Endothelial cell (in vitro differentiated cells): ENCODE measurements at places on chromosomes 5 and 9. TPM values are rescaled to one million over a fixed set of nuclear protein-coding genes. Genes with fewer than 3 reads are reported as not detected.

DNA sequence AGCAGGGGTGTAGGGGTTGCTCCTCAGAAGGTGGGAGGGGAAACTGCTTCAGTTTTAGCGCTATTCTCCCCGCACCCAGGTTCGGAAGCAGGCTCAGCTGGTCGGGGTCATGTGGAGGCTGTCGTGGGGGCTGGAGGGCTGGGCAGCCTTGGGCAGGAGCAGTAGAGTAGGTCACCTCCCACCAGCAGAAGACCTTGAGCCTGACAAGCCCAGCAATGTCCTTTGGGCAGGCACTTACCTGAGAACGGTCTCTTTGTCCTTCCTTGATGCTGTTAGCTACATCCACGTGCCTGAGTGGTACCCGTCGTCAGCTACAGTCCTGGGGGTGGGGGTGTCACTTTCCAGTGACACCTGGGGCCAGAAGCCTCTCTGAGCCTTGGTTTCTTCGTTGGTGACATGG lies 20.3 kb downstream of the ENHO start:
- no peak for DNase-seq

GRCh38 chr9:24090566-24090965 lies 264.5 kb upstream of the ELAVL2 start:
- DNase-seq: no peak

The SEMA5A gene
- total RNA-seq: 31.1 TPM

- DNase-seq: no peak
Measured at GRCh38 chr5:116524966-116525365, 49.7 kb downstream of the SEMA6A start.

GRCh38 chr5:93791518-93791972 lies 50.1 kb upstream of the POU5F2 start:
- peak; percentile 34 for DNase-seq
